NCI-H1417 (cell line): ENCODE measurements at places on chromosomes 13 and 19.

DNA sequence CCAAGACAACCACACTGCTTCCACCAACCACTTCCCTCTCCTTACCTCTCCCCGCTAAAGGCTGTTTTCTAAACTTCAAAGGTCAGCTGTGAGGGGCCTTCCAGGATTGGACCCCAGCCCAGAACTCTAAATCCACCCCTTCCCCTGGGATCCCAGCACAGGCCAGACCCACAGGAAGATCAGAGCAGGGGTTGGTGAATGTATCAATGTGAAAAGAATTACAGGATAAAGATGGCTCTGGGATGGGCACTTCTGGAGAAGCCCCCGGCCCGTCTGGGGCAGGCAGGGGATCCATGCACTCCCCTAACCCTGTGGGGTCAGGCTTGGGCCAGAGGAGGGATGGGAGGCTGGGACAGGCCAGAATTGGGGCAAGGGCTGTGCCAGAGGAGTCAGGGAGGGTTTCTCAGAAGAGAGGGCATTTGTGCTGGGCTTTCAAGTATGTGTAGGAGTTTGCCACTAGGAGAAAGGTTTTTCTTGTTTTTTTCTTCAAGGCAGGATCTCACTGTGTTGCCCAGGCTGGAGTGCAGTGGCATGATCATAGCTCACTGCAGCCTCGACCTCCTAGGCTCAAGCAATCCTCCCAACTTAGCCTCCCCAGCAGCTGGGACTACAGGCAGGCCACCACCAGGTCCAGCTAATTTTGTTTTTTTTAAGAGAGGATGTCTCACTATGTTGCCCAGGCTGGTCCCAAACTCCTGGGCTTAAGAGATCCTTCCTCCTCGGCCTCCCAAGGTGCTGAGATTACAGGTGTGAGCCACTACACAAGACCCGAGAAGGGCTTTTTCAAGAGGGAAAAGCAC lies 1.0 kb upstream of the MEF2B start:
- DNase-seq = no peak

- DNase-seq = no peak
These were observed 7.9 kb downstream of the MLLT1 start for GRCh38 chr19:6271721-6272410.

DNA sequence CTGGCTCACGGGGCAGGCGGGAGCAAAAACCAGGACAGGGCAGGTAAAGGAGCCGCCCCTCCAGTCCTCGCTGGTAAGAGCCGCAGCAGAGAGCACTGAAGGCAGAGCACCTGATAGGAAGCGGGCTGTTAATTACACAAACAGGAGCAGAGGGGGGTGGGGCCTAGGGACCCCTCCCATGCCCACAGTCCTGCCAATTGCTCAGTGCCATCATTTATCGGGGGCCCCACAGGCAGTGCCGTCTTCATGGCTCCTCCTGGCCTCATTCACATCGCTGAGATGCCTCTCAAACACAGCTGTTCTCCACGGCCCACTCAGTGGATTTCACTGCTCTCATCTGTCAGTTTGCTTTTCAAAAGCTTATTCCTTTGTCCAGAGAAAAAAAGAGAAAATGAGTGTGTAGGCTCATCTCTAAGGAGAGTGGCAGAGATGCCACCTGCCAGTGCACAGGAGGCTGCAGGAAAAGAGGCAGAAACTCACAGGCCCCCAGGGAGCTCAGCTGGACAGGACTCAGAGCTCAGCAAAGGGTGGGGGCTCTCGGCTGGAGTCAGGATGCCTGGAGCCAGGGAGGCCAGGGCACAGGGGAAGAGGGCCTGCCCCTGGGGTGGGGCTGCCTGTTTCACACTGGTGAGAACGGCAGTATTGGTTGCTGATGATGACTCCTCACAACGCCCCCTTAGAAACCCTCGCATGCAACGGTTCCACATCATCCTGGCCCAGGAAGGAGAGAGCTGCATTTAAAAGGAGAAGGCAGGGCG lies 174.6 kb downstream of the COL4A1 start:
- DNase-seq = peak; percentile 86

GRCh38 chr19:1028062-1028926 lies 1.9 kb downstream of the CNN2 start:
- peak; percentile 84 for DNase-seq

GRCh38 chr19:16603090-16603489 lies 24.9 kb downstream of the MED26 start:
- no peak for DNase-seq

- DNase-seq = peak; percentile 85
These were observed 625.2 kb upstream of the PCDH20 start for GRCh38 chr13:62040806-62041205.

DNA sequence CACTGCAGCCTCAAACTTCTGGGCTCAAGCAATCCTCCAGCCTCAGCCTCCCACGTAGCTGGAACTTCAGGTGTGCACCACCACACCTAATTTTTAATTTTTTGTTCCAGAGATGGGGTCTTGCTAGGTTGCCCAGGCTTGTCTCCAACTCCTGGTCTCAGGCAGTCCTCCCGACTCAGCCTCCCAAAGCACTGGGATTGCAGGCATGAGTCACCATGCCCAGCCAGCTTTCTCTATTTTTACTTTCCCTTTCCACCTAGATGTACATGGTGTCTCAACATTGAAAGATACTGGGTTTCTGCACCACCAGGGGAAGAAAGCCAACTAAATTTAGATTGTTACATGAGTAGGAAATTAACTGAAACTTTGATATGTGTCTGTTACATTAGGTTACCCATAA lies 13.8 kb upstream of the ZNF846 start:
- no peak for DNase-seq

DNA sequence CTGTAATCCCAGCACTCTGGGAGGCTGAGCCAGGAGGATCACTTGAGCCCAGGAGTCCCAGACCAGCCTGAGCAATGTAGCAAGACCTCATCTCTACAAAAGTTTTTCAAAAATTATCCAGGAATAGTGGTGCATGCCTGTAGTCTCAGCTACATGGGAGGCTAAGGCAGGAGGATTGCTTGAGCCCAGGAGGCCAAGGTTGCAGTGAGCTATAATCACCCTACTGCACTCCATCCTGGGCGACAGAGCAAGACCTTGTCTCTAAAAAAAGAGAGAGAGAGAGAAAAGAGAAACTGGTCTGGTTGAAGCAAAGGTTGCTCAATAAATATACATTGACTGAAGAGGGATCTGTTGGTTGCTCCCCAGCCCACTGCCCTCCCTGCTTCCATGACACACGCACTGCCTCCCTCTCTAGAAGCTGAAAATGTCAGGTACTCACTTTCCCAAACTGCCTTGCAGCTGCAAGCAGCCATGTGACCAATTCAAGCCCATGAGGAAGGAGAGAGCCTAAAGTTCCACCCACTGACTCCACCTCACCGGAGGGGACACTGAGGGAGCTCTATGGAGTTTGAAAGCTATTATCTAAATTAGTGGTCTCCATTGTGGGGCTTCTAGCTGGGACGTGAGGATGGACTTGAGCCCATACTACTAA lies 14.0 kb downstream of the CEACAM16 start:
- no peak for DNase-seq

- peak; percentile 51 for DNase-seq
These were observed 140.8 kb downstream of the MIPEP start for GRCh38 chr13:23748109-23748990.

- no peak for DNase-seq
These were observed 70.8 kb downstream of the SHISA2 start for GRCh38 chr13:25981060-25981459.

- DNase-seq = peak; percentile 77
These were observed 5.2 kb upstream of the BCAT2 start for GRCh38 chr19:48815870-48816501.

GRCh38 chr13:97076898-97077297 lies 82.6 kb upstream of the OXGR1 start:
- DNase-seq = no peak

DNA sequence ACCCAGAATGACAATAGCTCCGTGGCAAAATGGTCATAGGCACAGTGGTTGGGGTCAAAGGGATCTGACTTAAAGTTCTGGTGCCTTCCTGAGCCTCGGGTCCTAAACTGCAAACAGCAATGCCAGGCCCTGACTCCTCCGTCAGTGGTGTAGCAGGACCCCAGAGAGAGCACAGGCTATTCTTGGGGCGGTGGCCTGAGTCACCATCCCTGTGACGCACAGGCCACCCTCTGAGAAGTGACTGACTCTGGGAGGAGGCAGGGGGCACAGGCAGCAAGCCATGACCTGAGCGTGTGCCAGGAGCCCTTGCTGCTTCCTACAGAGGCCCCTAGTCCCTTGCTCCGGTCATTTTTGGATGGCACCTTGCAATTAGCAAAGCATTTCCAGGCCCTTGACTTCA lies 18.7 kb downstream of the PLVAP start:
- DNase-seq = no peak

- no peak for DNase-seq
These were observed 19.8 kb upstream of the PCDH8 start for GRCh38 chr13:52868190-52868589.

- no peak for DNase-seq
These were observed 16.2 kb upstream of the MED4 start for GRCh38 chr13:48110931-48111721.

GRCh38 chr19:55672418-55672817 lies 2.6 kb upstream of the EPN1 start:
- DNase-seq = no peak

- DNase-seq = no peak
These were observed 206.7 kb upstream of the RFC3 start for GRCh38 chr13:33611121-33611805.

GRCh38 chr19:19821366-19821951 lies at the start of gene ZNF506:
Gene ZNF506 (minus strand): TSS chr19:19821750. CDS start chr19:19821603, 147 bp downstream.
- peak; percentile 92 for DNase-seq

GRCh38 chr19:47507012-47507411 lies 7.9 kb downstream of the NAPA start:
- DNase-seq = no peak

DNA sequence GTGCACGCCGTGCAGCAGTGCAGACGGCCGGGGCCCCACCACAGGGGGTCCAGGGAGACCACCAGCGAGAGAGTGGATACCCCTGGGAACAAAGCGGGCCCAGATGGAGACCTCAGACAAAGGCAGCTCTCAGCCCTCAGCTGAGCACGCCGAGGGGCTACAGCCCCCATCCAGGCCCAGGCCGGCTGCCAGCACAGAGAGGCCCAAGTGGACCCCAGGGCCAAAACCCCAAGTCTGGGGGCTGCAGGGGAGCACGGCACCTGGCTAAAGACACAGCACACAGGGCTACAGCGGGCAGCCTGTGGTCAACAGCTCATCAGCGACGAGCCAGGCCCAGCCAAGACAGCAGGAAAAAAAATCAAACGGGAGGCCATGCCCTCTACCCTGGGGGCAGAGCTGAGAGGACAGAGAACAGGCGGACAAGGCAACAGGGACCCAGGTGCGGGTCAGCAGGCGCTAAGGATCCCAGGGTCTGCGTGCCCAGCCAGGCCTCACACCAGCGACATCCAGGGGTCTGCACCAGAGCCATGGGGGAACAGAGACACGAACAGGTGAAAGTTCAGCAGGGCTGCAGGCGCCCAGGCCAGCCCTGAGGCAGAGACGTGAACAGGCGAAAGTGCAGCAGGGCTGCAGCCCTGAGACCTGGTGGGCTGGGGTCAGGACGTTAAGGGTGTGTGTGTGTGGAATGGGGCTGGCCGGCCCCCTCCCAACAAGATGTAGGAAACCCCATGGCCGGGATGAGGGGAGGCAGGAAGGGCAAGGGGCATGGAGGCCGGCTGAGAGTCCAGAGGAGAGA lies 34.3 kb downstream of the RASA3 start:
- DNase-seq = no peak

DNA sequence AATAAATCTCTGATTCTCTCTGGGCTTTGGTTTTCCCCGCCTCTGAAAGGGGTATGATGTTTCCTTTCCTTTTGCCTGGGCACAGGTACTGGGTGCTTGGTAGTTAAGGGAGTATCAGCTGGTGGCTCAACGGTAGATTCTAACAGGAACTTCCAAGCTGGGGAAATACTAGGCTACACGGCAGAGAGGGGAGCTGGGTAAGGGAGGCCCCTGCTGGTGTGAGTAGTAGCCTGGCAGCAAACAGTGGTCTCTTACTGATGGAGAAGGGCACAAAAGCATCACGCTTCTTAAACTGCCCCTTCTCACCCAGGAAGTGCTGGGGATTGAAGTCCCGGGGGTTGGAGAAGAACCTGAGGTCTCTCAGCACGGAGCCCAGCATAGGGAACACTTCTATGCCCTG lies 26.9 kb upstream of the CYP2A7 start:
- no peak for DNase-seq

DNA sequence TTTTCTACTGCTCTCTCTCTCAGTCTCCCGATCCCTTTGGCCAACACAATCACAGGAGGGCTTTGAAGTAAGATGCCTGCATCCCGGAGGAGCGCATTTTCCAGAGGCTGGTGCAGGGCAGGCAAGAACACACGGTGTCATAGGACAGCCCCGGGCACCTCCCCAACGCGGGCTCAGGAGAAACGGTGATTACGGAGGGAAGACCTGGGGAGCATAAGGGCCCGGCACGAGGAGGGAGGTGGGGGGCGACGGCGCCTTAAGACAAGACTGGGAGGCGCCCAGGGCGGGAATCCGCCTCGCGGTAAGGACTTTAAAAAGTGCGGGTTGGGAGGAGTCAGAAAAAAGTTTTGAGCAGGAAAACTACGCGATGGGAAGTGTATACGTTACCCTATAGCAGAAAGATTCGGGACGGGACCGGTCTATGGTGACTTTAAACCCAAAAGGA lies 18.7 kb upstream of the ZNF888 start:
- peak; percentile 46 for DNase-seq

- no peak for DNase-seq
These were observed 150.9 kb downstream of the RFC3 start for GRCh38 chr13:33968520-33969507.

GRCh38 chr13:48486836-48487235 lies 46.0 kb downstream of the RCBTB2 start:
- no peak for DNase-seq

DNA sequence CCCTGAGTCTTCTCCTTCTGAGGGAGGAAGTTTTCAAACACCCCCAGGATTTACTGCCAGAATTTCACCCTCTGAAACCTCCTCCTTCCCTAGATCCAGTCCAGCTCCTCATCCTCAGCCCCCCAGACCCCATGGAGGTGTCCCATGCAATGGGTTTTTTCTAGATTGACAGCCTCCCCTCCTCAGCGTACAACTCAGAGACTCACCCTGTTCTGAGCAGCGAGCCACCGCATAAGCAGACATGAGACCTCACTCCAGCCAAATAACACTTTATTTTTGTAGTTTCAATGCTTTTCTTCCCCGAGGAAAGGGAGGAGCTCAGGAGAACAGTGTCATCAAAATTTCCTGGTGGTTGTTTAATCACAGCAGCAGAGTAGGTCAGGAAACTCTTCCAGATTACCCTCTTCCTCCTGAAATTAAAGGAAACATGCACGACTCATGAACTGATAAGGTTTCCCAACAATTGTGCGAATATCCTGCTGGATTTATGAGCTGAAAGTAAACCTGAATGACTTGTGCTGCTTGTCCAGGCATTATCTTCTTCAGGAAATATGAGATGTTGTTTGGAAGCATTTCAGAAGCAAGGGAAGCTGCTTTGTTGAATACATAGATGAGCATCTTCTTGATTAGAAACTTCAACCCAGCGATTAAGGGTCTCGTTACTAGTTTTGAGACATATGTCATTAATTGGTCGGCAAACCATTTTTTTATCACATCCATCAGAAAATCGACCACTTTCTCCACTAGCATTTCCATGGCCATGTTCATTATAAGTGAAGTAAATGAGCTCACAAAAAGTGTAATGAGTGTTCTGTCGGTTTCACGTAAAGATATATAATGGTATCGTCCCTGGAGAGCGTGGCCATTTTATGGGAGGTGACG lies 36.2 kb downstream of the ERICH4 start:
- no peak for DNase-seq

- DNase-seq = no peak
These were observed 14.3 kb upstream of the ILF3 start for GRCh38 chr19:10639836-10640235.
